Activated CD4-positive, alpha-beta T cell treated with anti-CD3 and anti-CD28 coated beads for 4 hours (primary cell): ENCODE measurements at places on chromosomes 4 and X.

DNA sequence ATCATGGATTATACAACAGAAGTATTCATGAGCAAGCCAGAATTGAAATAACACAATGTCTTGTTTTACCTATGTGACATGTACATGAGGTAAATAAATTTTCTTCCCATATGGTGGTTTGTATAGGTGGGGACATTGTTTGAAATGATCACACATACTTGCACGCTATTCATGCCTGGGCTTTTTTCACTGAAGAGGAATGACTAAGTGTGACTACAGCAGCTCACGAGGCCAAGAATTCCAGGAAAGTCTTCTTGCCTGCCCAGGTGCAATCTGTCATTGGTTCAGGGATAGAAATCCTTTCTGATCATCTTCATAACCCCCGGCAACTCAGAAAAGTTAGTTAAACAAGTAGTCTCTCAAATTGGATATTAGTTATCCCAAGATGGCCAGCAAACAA, 36.3 kb upstream of the AREG start:
- no peak for DNase-seq

- DNase-seq: no peak
Observed at GRCh38 chr4:11297201-11297600, 131.5 kb downstream of the HS3ST1 start.

DNA sequence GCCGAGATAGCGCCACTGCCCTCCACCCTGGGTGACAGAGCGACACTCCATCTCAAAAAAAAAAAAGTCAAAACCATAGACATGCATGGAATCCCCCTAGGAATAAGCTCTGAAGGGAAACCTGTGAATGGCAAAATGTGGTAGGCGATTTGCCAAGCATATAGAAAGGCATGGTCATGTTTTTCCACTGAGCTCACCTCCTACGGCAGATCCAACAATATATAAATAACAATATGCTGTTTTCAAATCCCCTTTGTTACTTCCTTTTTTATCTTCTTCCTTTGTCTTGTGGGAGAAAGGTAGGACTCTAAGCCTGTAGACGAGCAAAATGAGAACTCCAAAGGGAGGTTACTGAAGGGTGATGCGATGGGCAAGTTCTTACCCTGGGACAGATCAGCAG, 219.0 kb downstream of the PALLD start:
- no peak for DNase-seq

DNA sequence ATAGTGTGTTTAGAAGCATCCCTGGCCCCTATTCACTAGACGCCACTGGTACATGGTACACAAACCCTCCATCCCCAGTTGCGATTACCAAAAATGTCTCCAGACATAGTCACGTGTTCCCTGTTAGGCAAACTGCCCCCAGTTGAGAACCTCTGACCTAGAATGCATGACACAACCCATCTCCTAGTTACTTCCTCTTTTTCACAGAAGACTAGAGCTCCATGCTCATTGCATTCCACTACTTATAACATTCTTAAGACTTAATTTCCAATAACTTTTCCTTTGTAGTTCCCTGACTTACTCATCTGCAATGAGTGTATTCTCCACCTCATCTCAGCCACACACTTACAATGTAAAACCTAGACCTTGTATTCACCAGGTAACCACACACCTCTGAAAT, 68.6 kb downstream of the PRSS12 start:
- no peak for DNase-seq

GRCh38 chr4:102535398-102536082, 34.4 kb downstream of the NFKB1 start:
- no peak for DNase-seq

GRCh38 chrX:101171883-101172400, 47.6 kb upstream of the DRP2 start:
- DNase-seq: no peak

DNA sequence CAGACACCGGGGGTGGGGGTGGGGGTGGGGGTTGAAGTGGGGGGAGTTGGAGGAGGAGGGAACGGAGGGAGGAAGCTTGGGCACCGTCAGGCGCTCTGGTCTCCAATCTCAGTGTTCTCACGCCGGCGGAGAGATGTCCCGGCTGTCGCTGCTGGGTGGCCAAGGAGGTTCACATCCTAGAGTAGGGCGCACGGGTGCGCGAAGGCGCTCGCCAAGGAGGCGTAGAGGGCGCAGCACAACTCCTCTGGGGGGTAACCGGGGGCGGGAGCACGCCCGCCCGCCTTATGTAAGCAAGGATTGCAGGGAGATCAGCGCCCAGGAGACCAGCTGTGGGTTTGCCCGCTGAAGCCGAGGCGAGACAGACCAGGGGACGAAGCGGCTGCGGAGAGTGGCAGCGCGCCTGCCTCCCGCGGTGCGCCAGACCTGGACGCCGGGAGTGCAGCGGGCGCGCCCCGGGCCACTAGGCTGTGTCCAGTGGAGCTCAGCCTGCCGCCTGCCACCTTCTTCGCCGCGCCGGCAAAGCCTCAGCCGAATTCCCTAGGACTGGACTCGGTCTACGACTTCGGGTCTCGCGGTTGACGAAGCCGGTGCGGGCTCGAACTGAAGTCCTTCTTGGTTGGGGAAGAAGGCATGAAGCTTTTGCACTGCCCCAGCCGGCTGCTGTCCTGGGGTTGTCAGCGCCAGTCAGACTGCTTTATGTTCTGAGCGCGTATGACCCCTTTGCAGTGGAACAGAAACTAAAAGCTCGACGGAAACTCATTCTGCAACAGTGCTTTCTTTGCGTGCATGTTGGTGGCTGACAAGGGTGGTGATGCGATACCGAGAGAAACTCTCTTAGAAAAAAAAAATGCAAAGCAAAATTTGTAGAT, 707 bp upstream of the UNC5C start:
- DNase-seq: no peak

GRCh38 chr4:142567199-142567598, 278.9 kb downstream of the INPP4B start:
- peak; percentile 63 for DNase-seq

DNA sequence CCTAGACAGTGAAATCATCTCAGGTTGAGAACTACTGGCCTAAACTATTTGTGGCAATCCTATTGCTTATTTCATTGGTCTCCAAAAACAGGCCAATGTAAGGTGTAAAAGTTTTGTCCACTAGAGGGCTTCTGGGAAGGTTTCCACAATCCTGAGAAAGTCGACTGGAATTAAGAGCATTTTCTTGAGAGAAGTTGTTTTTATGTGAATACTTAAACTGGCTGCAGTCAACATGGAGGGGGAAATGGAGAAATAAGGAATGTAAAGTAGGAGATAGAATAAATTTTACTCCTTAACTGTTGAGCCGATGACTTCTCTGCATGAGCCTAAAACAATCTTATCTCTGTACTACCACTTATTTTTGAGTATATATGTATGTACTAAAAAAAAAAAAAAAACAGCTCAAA, 11.0 kb upstream of the EIF4E start:
- DNase-seq: no peak

DNA sequence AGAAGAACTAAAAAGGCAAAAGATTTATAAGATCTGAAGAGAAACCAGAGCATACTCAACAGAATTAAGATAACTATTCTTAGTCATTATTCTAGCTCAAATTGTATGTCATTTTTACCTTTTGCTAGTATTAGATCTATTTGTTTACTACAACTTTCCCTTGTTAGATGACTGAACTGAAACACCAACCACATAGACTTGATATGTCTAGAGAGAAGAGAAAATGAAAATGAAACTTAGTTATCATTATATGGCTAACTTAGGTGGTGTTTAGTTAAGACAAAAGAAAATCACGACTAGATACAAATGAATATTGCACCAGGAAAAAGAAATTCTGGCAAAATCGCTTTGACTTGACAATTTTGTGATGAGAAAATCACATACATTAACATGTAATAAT, 690.8 kb downstream of the PCDH18 start:
- DNase-seq: no peak

- DNase-seq: no peak
Observed at GRCh38 chr4:45910511-45910910, 213.3 kb downstream of the GABRG1 start.

- no peak for DNase-seq
Observed at GRCh38 chr4:53508446-53508845, 82.8 kb downstream of the LNX1 start.

GRCh38 chrX:30580641-30581040, 3.1 kb upstream of the TASL start:
- DNase-seq: no peak

DNA sequence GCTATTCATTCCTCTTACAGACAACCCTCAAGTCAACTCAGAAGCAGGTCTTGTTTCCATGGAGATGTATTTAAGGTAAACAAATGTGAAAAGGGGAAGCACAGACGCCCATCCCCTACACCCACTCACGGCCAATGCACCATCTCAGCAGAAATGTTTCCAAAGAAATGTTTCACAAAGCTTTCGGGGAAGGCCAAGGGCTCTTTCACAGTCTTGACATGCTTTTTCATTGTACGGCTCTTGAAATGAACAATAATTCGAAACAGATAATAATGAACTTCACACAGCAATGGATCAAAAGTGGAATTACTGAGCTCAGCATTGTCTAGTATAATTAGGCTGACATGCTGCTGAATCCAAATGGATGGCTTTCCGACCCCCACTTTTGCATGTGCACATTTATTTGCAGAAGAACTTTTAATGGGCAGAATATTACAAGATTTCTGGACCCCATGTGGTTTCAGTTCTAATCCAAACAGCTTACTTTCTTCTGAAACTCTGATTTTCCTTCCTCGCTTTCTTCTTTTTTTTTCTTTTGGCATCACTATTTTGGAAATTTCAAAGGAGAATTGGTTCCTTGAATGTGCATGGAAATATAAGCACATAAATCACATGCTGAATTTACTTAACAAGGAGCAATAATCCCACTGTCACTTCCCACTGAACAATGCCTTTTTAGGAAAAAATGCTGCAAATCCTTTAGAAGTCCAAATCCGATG, 160.9 kb downstream of the SMIM20 start:
- peak; percentile 67 for DNase-seq

DNA sequence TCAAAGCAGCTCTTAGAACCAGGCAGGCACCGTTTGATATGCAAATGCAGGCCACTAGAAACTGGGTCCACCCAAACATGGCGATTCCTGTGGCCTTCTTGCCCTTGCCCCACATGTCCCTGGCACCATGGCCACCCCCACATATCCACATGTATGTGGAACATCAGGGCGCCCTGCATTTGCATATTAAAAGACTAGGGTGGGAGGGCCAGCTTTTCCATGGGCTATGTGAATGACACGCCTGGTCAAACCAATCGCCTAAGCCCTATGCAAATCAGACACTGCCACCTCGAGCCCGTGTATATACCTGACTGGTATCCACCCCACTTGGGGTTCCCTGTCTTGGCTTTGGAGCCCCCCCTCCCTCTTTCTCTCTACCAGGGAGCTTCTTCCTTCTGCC, 107.0 kb downstream of the ABLIM2 start:
- no peak for DNase-seq

DNA sequence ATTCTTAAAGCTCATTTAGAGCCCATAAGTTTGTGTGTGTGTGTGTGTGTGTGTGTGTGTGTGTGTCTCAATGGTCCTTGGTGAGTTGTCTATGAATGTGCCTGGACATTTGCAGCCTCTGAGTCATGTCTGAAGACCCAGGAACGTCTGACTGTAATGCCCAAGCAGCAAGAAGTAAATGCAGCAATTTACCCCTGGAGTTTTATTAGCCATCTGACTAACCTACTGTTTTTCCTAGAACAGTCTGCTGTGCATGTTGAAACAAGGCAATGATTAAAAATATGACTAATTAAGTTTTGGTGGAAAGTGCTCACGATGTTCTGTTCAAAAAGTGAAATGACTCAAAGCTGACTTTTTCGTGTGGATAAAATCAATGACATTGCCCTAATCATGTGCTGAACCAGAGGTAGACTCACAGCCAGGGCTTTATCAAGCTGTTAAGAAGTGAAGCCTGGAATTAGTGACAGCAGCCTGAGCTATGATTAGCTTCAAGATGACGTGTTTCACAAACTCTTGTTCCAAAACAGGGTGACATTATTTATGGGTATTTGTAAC, 201.6 kb downstream of the CPE start:
- no peak for DNase-seq

DNA sequence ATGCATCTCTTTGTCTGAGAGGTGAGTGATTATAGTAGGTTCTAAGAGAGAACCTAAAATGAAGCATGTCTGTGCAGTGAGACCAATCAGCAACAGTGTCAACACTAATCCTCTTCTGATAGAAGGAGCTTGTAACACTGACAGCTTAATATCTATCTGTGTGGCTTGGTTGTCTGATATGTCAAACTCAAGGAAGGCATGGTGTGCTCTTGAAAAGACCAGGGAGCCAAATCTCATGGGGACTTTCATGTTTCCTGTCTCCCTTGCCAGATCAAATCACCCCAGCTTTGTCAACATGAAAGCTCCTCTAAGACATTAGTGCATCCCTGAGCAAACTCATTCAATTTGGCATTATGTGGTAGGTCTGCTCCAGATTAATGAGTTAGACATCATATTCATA, 95.4 kb downstream of the ANOS1 start:
- no peak for DNase-seq

DNA sequence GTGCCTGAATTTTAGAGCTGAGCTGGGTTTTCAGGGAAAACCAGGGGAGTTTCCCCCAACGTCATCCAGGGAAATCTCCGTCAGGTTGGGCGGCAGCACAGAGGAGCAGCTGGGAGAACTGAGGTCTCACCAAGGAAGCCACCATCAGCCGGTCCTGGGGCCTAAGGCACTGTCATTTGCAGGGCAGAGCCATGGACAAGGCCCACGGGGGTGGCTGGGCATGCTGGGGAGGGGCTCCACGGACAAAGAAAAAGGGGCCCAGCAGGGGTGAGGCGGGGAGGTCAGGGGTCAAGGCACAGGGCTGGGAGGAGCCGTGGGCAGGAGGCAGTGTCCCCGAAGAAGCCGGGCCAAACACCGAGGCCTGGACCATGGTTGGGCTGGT, 109.8 kb downstream of the HMX1 start:
- no peak for DNase-seq

GRCh38 chr4:24583451-24584210, 723 bp downstream of the DHX15 start:
- DNase-seq: peak; percentile 45

DNA sequence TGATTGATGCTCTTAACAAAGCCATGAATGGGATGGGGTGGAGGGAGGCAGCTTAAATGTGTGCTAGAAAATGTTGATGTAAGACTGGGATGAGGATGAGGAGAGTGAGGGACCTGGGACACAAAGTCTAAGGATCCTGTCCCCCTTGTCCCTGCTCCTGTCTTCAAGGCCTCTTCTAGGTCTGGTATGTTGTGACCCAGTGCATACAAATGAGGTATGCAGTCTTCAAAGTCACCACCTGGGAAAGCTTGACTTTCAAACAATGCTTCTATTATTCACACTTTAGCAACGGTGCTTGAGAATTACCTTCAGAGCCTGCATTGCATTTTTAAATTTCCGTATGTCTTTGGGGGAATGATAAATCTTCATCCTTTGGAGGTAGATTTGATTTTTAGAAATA, 88.4 kb upstream of the SLC34A2 start:
- no peak for DNase-seq

- DNase-seq: no peak
Observed at GRCh38 chrX:81259714-81260395, 58.0 kb downstream of the SH3BGRL start.

DNA sequence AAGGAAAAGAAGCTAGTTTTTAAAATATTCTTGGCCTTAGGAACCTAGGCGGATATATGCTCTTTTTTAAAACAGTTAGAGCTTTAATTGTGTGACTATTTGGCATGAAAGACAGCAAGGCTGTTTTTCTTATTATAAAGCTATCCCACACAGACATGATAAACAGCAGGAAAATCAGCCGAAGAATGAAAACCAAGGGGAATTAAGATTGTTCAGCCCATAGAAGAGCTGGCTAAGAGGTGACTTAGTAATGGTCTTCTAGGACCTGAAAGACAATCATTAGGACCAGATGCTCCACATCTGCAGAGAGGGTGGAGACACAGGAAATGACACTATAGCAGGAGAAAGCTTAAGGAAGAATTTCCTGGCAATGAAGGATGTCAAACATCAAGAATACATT, 171.4 kb upstream of the NRK start:
- no peak for DNase-seq
